ENCODE measurements at places on chromosomes 1 and 21.

GRCh38 chr1:181424786-181425403, 58.4 kb upstream of the CACNA1E start:
- peak; percentile 67 for DNase-seq

- DNase-seq, result no peak
Observed at GRCh38 chr1:184664042-184664660, 90.5 kb downstream of the EDEM3 start.

- DNase-seq, result no peak
Observed at GRCh38 chr1:184838504-184838951, 83.9 kb upstream of the EDEM3 start.

DNA sequence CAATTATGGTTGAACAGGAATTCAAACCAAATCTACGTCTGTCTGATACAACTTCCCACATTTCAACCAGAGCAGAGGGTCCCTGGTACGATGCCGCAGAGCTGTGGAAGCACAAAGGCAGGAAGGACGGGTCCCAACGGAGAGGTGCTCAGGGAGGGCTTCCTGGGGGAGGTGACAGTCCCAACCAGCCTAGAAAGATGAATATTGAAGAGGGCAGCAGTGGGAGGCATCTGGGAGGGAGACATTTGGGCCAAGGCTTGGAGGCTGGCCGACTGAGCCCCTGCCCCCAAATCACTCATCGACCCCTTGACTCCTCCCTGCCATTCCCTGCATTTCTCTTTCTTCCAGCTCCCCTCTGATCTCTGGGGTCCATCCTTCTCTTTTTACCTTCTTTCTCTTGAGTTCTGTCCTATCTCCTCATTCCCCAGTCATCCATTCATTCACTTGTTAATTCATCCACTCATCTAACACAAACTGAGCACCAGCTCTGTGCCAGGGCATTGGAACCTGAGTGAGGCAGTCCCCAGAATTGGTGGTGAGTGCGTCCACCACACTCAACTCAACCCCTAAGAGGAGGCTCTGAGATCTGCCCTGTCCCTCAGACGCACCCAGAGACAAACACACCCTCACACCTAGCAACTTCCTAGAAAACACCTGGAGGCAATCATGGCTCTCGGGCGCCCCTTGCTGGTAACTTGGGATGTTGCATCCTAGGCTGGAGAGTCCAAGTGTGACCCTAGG, 13.2 kb upstream of the CELA3B start:
- peak; percentile 77 for DNase-seq

GRCh38 chr1:14320986-14321385, 277.5 kb upstream of the KAZN start:
- DNase-seq, result no peak

GRCh38 chr1:247331172-247331524, 519 bp downstream of the ZNF496 start:
- peak; percentile 77 for DNase-seq

GRCh38 chr1:36400825-36401601, 3.3 kb upstream of the LSM10 start:
- DNase-seq, result peak; percentile 42

GRCh38 chr1:185495007-185495406, 178.0 kb upstream of the IVNS1ABP start:
- no peak for DNase-seq

DNA sequence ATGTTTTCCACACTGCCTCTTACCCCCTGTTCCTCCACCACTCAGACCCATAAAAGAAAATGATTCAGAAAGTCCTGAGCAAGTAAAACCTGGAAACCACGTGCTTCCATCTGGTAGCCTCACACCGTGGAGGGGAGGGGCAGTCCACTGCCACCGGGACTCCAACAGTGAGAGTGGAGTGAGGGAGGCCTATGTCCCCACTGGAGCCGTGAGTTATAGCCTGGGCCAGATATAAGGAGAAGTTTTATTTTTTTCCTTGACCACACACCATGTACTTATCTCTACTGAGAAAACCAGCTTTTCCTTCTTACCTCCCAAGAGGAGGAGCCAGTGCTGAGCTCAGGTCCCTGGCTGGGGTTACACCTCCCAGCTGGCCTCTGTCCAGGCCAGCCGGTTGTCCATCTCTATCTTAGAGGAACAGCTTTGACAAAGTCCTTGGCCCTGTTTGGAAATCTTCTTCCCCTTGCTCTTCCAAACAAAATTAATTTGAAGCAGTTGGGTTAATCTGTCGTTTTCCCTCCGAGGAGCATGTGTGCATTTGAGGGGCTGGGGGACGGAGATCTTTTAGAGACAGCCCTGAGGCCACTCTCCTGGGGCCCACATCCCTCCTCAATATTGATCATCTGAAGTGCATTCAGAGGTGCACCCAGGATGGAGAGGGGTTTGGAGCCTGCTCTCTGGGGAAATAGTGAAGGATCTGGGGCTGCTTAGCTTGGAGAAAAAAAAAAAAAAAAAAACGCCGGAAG, 49.1 kb upstream of the SERBP1 start:
- DNase-seq, result no peak

DNA sequence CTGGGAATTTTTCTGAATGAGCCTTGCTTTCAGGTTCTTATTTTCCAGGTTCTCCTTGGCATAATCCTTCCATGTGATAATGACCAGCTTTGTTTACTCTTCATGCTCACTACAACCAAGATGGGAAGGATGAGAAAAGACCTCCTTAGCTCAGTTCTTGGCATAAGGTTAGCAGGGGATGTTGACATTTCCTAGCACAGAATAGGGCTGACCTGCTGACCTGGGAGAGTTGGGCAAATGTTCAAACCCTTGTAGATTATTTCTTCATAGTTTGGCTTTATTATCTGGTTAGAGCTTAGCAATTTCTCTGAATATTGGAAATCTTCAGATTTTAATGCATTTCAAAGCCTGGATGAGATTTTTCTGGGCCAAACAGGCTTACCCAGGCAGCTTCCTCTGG, 23.6 kb upstream of the SYT6 start:
- no peak for DNase-seq

DNA sequence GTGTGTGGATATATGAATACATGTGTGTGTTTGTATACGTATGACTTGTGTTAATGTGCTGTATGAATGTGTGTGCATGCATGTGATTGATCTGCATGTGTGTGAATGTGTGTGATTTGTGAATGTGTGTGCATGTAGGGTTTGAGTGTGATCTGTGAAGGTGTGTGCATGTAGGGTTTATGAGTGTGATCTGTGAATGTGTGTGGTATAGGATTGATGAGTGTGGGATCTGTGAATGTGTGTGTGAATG, 88.2 kb downstream of the STUM start:
- DNase-seq, result no peak

DNA sequence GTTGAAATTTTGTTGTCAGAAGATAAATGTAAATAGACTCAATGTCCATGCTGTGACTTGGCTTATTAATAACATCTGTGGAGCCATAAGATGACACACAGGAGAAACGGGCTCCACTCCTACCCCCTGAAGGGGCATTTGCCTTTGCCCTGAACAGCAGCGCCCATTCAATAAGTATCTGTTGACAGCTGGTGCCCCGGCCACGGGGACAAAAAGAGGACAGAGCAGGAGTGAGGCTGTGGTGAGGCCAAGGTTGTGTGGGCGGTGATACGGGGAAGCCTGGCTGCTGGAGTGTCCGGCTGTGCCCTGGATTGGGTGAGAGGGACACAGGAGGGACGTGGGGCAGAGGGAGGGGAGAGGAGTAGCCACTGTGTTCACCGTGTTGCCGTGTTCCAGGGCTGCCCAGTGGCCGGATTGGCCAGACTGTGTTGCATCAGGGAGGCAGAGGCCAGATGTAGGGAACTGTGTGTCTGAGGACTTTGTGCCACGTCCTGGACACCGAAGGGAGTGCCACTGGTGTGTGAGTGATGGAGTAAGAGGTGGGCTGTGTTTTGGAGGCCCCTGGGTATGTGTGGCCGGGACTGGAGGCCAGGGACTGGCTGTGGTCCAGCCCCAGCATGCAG, 15.1 kb downstream of the PRMT2 start:
- DNase-seq, result no peak

DNA sequence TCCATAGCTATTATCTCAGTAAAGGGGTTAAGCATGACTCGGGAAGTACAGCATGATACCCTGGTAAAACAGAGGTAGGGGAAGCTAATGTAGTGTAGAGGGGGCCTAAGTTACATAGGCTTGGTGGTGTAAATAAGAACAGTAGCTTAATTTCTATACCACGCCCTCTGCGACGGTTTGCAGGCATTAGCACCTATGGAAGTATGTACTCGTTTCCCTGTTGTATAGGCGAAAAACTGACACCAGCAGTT, 470 bp upstream of the NAXE start:
- DNase-seq, result no peak

DNA sequence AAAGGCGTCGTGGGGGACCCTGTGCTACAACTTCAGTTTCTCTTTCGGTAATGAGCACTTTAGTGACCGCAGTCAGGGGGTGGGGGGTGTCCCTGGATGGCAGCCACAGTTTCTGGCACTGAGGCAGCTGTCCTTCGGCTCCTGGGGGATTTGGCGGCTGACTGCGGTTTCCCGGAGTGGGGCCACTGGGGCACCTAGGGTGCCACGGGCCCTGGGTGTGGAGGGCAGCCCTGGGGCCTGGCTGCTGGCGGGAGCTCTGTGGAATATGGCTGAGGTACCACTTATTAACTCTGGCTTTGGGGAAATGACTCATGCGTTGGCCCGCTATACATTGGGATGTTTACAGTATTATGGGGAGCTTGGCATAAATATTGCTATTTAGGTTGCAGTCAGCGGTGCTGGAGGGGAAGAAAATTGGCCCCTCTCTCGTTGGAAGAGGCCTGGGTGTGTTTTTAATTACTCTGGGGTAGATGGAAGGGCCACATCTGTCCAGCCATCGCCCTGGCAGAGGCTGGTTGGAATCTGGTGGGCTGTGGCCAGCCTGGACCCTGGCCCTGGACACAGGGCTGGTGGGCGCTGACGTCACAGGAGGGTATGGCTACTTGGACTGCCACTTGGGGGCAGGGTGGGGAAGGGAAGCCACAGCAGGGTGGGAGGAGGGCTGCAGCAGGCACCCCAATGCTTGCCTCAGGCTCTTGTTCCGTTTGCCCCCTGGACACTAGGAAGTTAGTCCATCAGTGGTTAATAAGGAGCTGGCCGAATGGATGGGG, 2.0 kb downstream of the EPHB2 start:
- peak; percentile 7 for DNase-seq

DNA sequence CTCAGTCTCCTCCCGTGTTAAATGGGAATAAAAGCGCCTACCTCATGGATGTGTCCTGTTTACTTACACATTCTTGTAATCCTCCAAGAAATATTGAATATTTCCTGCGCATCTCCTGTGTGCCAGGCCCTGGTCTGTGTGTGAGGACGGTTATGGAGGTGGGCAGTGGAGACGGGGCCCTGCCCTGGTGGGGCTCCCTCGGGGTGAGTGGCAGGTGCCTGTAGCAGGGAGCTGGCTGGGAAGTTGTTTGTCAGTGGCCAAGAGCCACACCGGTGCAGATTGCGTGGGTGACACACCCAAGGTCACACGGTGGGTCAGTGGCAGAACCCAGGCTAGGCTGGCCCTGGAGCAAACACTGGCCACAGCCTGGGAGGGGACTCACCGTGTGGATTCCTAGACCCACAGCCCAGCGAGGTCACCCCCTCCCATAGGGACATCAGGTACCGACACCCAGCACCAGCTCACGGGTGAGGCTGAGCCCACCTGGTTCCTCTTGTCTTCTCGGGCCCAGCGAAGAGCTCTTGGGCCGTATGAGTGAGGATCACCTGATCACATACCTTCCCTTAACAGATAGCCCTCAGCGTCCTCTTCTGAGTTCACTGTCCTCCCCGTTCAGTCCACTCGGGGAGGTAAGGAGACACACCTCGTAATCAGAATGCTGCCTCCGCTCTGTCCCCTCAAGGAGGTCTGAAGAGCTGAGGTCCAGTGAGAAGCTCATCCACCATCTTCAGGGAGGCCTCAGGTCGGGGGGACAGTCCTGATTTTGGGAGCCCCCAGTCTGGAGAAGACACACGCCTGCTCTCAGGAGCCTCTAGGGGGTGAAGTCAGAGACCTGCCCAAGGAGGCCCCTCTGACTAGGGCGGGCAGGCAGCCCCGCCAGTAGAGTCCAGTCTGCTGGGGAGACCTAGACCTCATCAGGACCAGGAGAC, 349.6 kb downstream of the MATN1 start:
- no peak for DNase-seq

- no peak for DNase-seq
Observed at GRCh38 chr1:241717975-241718374, 65.9 kb downstream of the WDR64 start.

DNA sequence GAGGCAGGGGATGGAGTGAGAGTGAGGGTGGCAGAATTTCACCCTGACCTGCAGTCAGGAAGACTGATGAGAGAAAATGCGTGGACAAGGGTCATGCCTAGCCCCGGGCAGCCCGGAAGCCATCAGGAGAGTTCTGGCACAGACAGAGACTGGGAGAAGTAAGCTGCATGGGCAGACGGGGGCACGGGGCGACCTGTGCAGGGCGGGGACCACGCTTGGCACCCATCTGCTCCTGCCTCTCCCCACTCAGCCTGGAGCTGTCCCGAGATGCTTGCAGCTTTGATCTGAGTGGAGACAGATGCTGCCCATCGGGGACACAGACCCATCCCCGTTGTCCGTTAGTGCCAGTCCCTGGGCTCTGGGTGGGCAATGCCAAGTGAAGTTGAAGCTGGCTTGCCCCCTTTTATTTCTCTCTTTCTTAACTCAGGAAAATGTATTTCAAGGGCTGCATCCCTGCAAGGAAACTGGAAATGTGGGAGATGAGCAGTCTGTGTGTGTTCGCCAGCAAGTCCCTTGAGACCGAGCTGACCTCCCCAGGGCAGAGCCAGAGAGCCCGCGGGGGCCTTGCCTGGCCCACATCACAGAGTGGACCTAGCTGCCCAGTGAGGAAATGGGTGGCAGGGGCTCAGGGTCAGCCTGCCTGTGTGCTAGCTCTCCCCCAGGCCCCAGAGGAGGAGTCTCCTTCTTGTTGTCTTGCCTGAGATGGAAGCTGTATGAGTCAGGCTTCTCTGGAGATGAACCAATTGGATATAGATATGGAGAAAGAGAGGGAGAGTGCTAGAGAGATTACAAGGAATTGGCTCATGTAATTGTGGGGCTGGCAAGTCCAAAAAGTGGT, 121.3 kb upstream of the C1orf174 start:
- DNase-seq, result no peak

DNA sequence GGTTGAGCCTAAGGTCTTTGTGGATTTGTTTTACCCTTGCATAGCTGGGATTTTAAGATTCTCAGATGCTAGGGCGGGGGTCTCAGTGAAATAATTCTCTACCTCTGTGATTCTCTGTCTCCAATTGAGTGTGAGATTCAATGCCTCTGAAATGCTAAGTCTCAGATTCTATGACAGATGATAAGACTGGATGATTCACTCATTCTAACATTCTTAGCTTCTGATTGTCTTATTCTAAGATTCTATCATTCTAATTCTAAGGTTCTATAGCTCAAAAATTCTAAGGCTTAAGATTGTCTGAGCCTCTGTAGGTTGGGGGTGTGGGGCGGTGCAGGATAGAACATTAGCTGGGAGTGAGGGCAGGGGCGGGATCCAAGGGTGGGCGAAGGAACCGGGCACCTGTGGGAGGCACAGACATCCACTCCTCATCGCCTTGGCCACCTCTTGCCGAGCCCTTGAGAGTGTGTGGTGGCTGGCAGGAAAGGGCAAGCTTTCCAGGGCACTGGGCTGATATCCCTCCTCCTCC, 29.5 kb downstream of the ADGRB2 start:
- DNase-seq, result no peak
